ENCODE measurements at places on chromosomes 2 and 18.
A peak's percentile ranks its signal among the peaks of the same experiment; 100 is the strongest.

DNA sequence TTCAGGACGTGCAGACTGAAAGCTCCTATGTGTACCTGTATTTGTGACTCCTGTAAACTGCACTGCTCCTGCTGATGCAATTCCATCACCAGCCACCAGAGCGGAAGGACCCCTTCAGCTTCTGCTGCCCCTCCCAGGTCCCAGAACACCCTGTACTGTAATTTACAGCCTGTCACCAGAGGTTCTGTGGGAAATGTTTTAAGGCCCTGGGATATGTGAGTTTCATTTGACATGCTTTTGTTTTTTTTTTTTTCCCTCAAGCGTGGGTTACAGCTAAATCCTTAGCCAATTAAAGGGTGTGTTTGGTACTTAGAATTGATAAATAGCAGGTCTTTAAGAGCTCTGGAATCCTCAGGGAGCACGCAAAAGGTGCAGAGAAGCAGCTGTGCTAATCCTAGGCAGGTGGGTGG, 79.4 kb downstream of the KCTD1 start:
- DNase-seq, result no peak

- no peak for DNase-seq
Observed at GRCh38 chr2:184339966-184340365, 258.4 kb upstream of the ZNF804A start.

GRCh38 chr2:99336804-99337112, 431 bp upstream of the EIF5B start:
- peak; percentile 0 for DNase-seq

GRCh38 chr2:62547854-62548253, 41.9 kb upstream of the TMEM17 start:
- no peak for DNase-seq

- no peak for DNase-seq
Observed at GRCh38 chr18:21293479-21293878, 51.4 kb downstream of the GREB1L start.

GRCh38 chr2:216064014-216064630, 17.5 kb downstream of the PECR start:
- DNase-seq, result no peak

- no peak for DNase-seq
Observed at GRCh38 chr2:236964291-236964690, 121.4 kb upstream of the COPS8 start.

GRCh38 chr2:6932828-6933227, 15.6 kb downstream of the RNF144A start:
- DNase-seq, result no peak

DNA sequence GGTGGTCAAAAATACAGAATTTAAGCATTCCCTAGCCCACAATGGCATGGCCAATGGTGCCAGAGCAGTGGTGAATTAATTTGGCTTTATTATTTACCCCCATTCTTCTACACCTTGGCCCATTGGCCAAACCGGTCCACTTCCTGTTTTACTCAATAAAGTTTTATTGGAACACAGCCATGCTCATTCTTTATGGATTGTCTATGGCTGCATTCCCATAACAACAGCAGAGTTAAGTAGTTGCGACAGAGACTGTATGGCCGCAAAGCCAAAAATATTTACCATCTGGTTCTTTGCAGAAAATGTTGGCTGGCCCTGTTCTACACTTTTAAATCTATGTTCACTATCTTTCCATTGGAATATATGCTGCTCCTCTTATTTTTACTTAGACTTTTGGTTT, 130.3 kb upstream of the CCDC68 start:
- no peak for DNase-seq

DNA sequence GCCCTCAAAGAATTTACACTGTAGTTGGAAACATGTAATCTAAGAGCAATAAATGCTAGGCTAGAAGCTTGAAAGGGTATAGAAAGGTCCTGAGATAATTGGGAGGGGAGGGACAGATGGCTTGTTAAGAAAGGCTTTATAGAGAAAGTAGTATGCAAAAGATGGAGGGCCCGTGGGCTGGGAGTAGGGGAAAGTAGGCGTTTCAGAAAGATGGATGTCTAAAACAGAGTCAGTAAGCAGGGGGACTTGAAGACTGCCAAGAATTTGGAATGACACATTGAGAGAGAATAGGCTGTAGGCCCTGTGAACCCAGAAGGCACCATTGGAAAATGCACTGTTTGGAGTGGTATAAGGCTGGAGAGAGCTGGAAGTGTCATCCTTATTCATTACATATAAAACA, 822 bp downstream of the PSMG2 start:
- no peak for DNase-seq

GRCh38 chr18:70720607-70721006, 431.8 kb downstream of the SOCS6 start:
- DNase-seq, result no peak

- no peak for DNase-seq
Observed at GRCh38 chr2:229230911-229231310, 40.2 kb downstream of the PID1 start.

DNA sequence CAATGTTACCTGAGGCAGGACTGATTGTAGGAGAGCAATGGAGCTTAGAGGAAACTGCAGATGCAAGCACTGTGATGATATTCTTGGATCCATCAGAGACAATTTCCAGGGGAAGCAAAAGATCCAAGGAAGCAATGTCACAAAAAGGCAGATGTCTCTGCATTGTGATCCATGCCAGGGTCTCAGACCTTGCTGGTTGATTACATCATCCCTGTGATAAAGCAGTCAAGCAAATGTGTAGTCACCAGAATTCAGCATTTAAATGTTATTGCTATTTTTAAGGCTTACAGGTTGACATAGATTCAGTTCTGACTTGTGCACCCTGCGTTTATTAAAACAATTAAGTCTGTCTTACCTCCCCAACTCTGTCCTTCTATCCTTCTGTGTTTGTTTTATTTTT, 56.8 kb upstream of the CCDC85A start:
- DNase-seq, result no peak

DNA sequence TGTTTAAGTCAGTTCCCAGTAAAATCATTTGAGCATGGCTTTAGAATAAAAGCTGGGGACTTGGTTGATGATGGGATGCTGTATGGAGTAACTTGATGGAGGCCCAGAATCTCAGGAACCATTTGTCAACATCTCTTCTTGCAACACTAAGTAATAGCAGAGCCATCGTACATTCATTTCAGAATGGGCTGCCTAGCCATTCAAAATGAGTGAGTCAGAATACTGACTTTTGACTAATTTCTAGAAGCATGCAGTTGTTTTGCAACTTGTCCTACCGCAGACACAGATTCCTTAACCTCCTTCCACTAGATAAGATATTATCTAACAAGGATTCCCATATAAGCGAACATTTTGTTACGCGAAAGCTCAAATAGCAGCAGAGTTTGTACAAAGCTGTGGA, 229.5 kb downstream of the CNTNAP5 start:
- no peak for DNase-seq

GRCh38 chr2:174209325-174209724, 39.0 kb downstream of the OLA1 start:
- no peak for DNase-seq

DNA sequence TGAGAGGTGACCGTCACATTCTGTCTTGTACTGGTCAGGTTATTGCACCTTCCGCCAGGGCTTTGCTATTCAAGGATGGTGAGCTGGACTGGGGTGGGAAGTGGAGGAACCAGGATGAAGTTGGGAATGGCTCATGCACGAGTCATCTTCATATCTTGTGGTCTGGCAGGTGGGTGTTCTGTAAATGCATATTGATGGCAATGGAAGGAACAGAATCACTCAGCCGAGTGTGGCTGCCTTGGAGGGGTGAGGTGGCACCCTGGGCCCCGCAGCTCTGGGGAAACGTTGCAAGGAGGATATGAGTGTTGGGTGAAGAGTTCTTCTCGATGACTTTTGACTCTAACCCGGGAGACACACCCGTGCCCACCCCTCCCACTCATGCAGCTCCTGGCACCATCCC, 1.2 kb downstream of the NEU2 start:
- DNase-seq, result no peak

DNA sequence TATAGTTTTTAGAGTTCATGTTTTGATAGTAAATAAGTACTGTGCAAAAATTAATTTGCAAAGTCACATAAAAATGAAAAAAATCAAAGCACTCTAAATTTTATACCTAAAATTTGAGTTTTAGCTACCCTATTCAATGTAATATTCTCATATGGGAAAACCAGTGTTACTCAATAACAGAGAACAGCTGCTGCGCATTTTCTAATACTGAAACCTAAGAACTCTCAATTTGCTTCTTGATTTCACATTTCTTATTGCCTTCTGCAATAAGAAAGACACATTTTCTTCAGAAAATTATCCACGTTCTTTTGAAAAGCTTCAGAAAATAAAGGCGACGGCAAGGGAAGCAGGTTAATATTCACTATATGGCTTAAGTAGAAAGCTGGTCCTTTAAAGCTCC, 199.1 kb upstream of the CCDC150 start:
- DNase-seq, result no peak

GRCh38 chr2:77007686-77008085, 514.5 kb downstream of the LRRTM4 start:
- no peak for DNase-seq

DNA sequence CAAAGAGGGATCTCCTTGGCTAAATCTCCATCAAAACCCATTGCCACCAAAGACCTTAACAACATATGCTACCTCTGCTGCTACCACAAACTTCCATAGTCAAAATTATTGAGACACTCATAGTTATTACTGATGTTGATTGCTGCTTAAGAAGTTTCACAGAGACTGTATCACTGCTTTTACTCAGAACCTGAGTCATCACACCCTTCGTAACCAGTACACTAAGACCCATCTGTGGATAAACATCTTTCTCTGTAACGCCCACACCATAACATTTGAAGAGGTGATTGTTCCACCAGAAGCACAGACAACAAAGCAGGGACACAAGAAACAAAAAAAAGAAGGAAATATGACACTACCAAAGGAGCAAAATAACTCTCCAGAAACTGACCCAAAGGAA, 1563.1 kb downstream of the LRP1B start:
- DNase-seq, result no peak

- DNase-seq, result no peak
Observed at GRCh38 chr2:42800981-42801380, 8.6 kb upstream of the HAAO start.

DNA sequence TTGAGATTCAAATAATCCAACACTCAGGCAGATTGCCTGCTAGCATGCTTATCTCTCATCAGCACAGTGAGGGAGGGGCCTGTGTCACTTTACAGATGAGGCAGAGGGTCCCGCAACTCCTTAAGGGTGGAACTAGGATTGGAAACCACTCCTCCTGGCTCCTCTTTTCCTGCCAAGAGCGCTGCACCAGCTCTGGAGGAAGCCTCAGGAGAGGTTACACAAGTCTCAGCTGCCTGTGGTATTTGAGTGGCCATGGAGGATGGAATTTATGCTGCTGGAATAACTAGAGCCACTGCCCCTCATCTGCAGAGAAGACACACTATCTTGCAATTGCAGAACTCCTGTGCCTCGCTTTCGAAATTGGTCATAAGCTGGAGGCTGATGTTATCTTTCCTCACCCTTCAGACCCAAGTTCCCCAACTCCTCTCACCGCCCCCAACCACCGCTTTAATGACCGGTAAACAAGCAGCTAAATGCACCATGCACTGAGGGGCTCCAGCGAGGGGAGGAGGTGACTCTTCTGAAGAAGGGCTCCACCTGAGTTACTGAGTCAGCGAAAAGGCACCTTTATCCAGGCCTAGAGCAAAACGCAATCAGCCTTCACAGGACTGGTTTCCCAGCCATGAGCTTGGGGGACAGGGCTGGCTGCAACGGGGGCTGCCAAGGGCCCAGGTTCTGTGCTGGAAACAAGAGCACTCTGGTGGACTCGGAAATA, 245.8 kb downstream of the SOX11 start:
- DNase-seq, result no peak

DNA sequence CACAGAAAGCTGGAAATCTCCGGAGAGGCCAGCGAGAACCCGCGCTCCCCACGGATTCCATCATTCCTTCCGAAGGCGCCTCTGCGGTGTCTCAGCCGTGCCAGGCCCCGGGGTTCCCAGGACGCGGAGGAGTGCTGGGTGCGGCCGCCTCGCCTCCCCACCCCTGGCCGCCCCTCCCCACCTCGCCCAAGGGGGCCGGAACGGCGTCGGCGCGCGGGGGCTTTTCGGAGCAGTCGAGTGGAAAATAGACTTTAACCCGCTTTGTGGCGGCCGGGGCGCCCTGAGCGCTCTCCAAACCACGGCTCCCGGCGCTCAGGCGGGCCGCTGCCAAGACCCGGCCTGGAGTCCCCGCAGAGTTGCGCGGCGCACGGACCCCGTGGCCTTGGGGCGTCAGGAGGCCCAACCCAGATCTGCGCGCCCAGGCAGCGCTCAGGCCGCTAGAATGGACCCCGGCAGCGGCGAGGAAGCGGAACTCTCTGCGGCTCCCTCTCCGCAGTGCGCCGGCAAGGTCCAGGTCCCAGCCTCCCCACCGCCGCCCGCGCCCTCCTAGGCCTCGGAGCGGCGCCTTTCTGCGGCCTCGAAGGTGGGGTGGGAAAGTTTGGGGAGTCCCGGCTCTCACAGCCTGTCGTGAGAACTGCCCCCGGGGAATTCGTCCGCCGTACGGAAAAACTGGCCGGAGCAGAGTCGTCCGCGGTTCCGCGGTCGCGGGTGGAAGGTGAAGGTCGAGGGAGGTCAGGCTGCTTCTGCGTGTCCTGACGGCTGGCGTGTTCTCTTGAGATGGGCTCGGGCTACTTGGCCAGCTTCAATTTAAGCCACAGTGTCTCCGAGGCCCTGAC, 1.2 kb upstream of the EMX1 start:
- no peak for DNase-seq

GRCh38 chr2:27988306-27988705, 97.8 kb downstream of the BABAM2 start:
- no peak for DNase-seq

DNA sequence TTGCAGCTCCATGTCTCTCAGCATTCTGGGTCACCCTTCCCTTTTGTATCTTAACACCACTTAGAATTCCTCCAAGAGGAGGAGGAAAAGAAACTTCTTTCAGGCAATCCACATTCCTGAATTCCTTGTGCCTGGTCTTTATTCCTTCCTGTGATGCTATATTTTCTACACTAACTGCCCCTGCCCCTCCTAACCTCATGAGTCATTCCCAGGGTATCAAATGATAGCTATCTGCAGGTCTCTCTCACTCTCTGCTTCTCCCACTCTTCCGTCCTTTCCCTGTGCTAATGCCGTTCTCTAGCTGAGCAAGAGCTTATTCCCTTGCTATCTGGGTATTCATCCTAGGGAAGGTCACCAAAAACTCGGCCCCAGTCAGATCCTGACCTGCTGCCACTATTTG, 395.0 kb upstream of the TCF4 start:
- DNase-seq, result no peak

- DNase-seq, result no peak
Observed at GRCh38 chr18:34757666-34758065, 47.6 kb downstream of the DTNA start.

GRCh38 chr2:39697454-39697853, 31.7 kb downstream of the TMEM178A start:
- no peak for DNase-seq
